ENCODE measurements at places on chromosomes 3 and 15.

DNA sequence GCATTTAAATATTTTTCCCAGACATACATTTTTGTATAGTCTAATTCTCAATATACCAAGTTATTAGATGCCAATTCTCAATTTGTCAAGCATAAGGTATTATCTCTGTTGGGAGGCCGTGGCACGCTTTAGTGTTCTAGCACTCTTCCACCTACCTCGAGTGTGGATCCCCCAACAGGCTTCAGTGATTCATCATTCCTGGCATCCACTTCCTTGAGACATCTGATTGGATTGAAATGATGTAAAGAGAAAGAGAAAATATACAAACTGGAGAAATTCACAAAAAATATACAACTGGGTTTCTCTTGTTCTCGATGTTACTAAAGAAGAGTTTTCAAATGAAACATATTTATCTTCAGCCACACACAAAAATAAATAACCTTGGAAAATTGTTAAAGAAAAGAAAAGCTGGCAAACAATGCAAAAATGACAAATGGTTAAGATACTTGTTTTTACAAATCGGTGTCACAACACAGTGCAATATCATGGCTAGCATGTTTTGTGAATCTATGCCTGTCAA, 218.0 kb upstream of the CDIN1 start:
- DNase-seq, result peak; percentile 21

DNA sequence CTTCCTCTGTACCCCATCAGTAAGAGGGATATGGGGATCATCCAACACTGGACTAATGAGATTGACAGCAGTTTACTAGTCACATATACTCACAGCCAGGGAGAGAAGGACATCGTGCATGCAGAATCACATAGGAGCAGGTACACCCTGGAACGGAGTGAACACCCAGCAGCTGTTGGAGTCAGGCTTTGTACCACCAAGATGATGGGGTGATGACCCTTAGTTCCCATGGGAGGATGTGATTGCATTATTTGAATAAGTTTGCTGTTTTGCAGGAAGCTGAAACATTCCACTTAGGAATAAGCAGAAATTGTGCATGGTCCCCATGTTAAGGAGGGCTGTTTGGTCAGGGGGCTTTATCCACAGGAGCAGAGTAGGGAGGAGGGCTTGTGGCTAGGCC, 482.7 kb upstream of the PDZRN3 start:
- DNase-seq, result no peak

GRCh38 chr15:70053716-70054229, 43.9 kb downstream of the TLE3 start:
- no peak for DNase-seq

GRCh38 chr3:64079369-64080150, 56.3 kb upstream of the PSMD6 start:
- DNase-seq, result peak; percentile 44

DNA sequence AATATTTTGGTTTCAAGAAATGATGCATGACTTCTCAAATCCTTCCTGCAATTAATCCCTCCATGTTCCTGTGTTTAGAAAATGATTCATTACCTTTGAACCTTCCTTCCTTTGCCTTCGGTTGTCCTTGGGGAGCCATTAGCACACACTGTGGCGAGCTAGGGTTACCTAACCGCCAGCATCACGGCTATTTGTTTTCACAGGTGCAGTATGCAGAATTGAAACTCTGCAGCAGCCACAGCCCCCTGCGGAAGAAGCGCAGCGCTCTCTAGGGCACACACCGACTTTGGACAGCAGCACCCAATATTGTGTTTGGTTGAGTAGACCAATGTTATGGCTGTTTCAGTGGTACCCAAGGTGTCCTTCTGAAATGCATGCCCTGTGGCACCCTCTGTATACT, 247.4 kb downstream of the MCTP2 start:
- no peak for DNase-seq

GRCh38 chr15:67862750-67863441, 23.1 kb upstream of the RNU6-1 start:
- no peak for DNase-seq

DNA sequence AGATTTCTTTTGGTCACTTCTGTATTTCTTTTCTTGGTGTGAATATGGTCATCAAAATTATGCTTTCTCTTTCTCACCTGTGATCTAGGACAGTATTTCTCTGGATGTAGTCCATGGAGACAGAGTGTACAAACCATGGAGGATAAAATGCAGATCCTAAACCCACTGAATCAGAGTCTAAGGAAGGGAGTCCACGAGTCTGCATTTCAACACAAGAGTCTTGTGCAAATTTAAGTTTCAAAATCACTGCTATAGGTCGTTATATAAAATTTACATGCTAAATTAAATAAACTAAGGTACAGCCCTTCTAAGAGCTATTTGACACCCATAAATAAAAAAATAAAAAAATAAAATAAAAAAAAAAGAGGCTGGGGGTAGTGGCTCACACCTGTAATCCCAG, 17.3 kb upstream of the UBE2E2 start:
- DNase-seq, result no peak

DNA sequence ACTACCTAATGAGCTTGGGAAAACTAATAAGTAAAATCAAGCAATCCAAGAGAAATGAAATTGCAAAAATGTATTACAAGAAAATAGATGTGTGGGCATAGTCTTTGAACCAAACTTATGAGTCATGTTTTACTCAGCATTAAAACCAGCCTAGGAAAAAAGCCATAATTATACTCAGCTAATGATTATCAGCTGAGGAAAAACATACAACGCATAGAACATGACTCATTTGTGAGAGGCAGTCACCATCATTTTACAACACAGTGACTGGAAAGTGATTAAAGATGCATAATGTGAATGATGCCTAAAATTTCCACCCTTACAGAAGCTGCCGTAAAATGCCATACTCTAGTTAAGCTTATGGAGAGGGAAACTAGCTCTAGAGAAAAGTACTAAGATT, 238.0 kb upstream of the EOMES start:
- peak; percentile 76 for DNase-seq

DNA sequence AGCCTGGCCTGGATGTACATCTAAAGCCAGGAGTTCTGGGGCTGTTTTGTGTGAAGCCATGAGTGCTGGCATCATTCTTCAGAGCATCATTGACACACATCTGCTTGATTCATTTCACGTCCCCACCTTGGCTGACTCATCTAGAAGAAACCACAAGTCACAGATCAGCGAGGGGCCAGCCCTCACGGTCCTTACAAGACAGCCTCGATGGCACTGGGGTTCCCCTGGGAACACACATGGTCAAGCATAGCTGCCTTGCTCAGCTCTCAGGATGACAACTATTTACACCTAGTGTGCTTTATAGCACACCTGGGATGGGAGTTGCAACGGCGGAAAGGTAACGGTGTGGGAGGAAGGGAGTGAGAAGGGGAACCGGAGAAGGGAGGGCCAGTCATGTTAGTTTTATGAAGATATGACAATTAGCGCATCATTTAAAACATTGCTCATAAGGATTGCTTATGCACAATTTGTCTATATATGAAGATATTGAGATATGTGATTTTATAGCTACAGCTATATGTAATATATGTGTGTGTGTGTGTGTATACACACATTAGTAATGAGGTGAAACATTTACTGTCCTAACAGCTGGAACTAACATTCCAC, 227.1 kb downstream of the RPLP1 start:
- no peak for DNase-seq

- DNase-seq, result no peak
Measured at GRCh38 chr15:77329202-77329601, 90.7 kb downstream of the PEAK1 start.

DNA sequence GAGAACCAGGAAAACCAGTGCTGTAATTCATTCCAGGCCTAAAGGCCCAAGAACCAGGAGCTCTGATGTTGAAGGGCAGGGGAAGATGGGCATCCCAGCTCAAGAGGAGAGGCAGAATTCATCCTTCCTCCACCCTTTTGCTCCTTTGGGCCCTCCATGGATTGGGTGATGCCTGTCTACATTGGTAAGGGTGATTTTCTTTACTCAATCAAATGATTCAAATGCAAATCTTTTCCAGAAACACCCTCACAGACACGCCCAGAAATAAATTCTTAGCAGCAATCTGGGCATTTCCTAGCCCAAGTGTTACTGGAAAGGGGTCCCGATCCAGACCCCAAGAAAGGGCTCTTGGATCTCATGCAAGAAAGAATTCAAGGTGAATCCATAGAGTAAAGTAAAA, 17.6 kb upstream of the APOD start:
- DNase-seq, result no peak

- DNase-seq, result peak; percentile 93
Measured at GRCh38 chr3:45915518-45916231, 27.6 kb upstream of the CXCR6 start.

DNA sequence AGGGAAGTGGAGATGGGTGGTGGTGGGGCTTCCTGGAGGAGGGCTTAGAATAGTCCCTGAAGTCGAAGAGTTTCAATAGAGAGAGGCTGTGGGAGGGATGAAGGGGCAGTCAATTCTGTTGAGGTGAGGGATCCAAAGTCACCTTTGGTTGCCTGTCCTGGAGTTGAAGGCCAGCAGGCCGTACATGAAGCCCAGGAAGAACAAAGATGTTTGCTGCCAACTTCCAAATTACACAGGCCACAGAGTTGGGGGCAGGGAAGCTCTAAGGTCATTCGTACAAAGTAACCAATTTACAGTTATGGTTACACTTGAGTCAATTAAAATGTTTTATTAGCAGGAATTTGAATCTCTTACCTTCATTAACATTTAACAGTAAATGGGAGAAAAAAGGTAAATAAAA, 77.9 kb downstream of the FOXB1 start:
- no peak for DNase-seq

GRCh38 chr3:173892547-173892946, 495.0 kb downstream of the NLGN1 start:
- DNase-seq, result peak; percentile 83

GRCh38 chr3:81013360-81013759, 748.1 kb downstream of the GBE1 start:
- DNase-seq, result no peak

GRCh38 chr3:190384309-190384756, 3.6 kb upstream of the CLDN16 start:
- peak; percentile 93 for DNase-seq

- no peak for DNase-seq
Measured at GRCh38 chr3:108125550-108126071, 34.8 kb upstream of the CD47 start.

- peak; percentile 3 for DNase-seq
Measured at GRCh38 chr15:53384417-53384816, 375.0 kb downstream of the WDR72 start.

DNA sequence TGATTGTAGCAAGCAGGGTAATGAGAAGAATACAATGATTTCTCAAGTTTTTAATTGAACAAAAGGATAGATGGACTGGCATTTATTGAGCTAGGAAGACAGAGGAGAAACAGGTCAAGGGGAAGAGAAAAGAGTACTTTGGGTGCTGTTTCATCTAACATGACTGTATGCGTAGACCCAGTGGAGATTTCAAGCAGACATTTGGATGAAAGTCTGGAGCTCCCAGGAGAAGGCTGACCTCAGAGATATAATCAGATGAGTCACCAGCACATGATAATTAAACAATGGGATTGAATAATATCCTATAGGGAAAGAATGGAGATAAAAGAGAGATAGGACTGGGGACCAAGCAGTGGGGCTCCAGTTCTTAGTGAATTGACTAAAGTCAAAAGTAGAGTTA, 194.9 kb downstream of the ARRDC4 start:
- DNase-seq, result peak; percentile 50

GRCh38 chr15:45386974-45387373, 8.6 kb upstream of the GATM start:
- no peak for DNase-seq

GRCh38 chr3:350871-351371, 154.4 kb downstream of the CHL1 start:
- DNase-seq, result no peak

- DNase-seq, result no peak
Measured at GRCh38 chr3:71488391-71488809, 95.1 kb downstream of the FOXP1 start.

DNA sequence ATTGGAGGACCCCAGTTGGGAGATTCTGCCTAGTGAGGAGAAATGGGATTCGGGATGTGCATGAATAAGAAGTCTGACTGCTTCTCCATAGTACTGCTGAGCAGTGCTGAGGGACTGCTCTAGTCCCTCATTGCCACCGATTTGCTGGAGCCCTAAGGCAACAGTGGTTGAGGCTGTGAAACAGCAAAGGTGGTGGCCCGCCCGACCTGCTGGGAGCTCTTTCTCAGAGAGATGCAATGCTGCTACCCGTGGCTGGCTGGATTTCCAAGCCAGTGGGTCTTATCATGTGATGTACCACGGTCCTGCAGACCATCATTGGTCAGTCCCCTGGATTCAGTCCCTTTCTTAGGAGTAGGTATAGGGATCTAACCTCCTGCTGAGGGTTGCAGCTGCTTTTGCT, 42.6 kb upstream of the GCSAM start:
- no peak for DNase-seq

DNA sequence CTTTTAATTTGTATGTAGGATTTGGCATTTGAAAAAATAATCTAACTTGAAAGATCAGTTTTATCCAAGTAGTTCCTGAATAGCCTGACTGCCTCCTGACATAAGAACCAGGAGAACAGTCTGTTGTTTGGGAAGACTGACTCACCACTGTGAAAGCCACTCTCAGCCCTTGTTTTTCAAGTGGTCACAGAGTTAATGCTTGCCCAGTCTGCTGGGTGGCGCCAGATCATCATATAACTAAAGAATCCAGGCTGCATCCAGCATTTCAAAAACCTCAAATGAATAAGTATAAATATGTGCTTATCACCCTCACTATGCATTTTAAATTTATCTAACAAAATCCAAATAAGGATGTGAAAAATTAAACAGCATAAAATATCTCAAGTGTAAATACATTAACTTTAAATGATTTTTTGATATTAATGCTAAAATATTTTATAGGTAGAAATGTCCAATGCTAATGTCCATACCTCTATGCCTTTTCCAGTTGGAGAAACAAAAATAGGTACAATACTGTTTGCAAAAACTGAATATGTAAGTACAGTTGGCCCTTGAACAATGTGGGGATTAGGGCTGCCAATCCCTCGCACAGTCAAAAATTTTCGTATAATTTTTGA, 26.9 kb upstream of the ZBBX start:
- DNase-seq, result peak; percentile 84

DNA sequence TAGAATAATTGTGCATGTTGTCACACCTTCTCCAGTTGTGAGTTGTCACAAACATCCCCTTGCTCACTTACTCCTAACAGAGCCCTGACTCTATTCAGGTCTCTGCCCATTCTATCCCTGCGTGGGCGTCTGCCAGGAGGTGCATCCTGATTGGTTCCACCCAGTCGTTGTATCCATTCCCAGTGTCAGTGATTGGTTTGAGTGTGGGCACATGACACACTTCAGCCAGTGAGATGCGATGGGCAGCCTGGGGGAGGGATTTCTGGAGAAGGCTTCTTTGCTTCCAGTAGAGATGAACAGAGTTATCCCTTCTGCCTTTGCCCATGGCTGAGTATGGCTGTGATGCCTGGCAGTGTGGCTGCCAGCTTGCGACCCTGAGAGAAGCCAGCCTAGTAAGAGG, 18.7 kb downstream of the PXYLP1 start:
- no peak for DNase-seq
